Tibial nerve (tissue), 4 donors: ENCODE measurements at places on chromosomes 5 and 9. TPM values are rescaled to one million over a fixed set of nuclear protein-coding genes. Genes with fewer than 3 reads are reported as not detected.

GRCh38 chr5:100803397-100803796 lies 99.7 kb downstream of the ST8SIA4 start:
- no peak overlapping the region for H3K27ac ChIP-seq
- no peaks in the 10 kb centered on the region for H3K27me3 ChIP-seq
- H3K4me3 ChIP-seq = no peak overlapping the region
- no peaks in the 10 kb centered on the region for H3K36me3 ChIP-seq
- H3K4me1 ChIP-seq = no peaks in the 10 kb centered on the region

The C5orf52 gene
- not detected for total RNA-seq

GRCh38 chr5:58122157-58122556 lies 337.7 kb downstream of the PLK2 start:
- H3K4me1 ChIP-seq = no peaks in the 10 kb centered on the region
- no peak overlapping the region for H3K27ac ChIP-seq
- no peak for DNase-seq
- no peaks in the 10 kb centered on the region for H3K36me3 ChIP-seq

The EFNA5 gene
- total RNA-seq = 7.1 TPM

DNA sequence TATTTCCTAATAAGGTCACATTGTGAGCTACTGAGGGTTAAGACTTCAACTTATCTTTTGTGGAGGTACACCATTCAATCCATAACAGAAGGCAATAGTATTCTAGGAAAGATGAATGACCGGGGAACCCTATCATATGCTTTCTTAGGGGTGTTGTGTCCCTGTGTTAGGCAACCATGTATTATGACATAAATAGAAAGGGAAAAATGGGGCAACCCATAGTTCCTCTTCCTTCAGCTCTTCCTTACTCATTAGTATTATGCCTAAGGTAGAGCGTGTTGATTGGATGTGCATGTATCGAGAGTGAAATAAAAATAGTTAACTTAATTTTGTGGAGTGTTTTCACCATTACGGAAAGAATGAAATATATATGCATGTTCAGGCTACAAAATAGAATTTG lies 6.0 kb upstream of the CCNJL start:
- H3K36me3 ChIP-seq = no peaks in the 10 kb centered on the region
- no peak overlapping the region for H3K27ac ChIP-seq
- no peak overlapping the region for H3K4me3 ChIP-seq
- DNase-seq = no peak

DNA sequence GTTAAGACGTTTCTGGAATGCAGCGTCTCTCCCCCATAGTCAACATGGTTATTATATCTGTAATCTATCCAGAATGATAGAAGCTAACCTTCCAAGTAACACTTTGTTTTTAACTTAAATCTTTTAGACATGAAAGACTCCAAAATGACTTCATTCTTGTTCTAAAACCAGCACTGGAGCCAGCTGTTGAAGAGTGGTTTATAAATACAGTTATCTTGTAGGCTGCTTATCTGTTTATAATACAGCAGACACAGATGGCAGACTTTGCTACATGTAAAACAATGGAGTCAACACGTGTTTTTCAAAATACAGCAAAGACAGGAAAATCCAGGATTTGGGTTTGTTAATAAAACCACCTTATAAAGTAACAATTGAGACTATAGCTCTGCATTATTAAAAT lies 48.8 kb upstream of the RETREG1 start:
- no peaks in the 10 kb centered on the region for H3K4me1 ChIP-seq
- no peak for DNase-seq
- H3K4me3 ChIP-seq = no peak overlapping the region

- DNase-seq = no peak
- no peaks in the 10 kb centered on the region for H3K27me3 ChIP-seq
- peaks cover 80% of the 10 kb centered on the region for H3K36me3 ChIP-seq
- H3K4me3 ChIP-seq = no peak overlapping the region
- no peak overlapping the region for H3K27ac ChIP-seq
Measured at GRCh38 chr5:179967489-179967888, 59.8 kb upstream of the TBC1D9B start.

The IL33 gene
- total RNA-seq = 25.5 TPM

DNA sequence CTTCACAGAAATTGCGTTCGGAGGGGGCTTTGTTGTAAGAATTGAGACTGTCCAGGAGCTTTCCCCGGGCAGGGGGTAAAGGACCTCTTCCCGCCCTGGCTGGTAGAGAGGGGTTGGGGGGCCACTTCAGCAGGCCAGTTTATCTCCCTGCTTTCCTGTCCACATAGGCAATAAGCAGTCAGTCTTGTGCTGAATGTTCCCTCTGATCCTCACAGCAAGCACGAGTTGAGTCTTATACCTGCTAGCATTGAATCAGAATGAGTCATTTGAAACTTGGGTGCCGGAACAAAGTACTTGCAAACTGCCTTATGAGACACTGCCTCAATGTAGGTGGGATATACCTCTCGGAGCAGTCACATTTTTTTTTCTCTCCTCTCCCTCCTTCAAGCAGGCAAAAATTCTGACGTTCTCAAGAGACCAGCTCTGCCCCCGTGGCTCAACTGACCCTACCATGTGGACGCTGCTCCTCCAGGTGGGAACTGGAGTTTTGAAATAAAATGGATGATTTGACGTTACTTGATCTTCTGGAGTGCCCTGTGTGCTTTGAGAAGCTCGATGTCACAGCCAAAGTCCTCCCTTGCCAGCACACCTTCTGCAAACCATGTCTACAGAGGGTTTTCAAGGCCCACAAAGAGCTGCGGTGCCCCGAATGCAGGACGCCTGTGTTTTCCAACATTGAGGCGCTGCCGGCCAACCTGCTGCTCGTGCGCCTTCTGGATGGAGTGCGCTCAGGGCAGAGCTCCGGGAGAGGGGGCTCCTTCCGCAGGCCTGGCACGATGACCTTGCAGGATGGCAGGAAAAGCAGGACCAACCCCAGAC lies 1.3 kb downstream of the SH3RF2 start:
- DNase-seq = no peak
- H3K36me3 ChIP-seq = no peaks in the 10 kb centered on the region
- no peak overlapping the region for H3K4me3 ChIP-seq
- no peaks in the 10 kb centered on the region for H3K4me1 ChIP-seq
- H3K27me3 ChIP-seq = peaks cover 10% of the 10 kb centered on the region

DNA sequence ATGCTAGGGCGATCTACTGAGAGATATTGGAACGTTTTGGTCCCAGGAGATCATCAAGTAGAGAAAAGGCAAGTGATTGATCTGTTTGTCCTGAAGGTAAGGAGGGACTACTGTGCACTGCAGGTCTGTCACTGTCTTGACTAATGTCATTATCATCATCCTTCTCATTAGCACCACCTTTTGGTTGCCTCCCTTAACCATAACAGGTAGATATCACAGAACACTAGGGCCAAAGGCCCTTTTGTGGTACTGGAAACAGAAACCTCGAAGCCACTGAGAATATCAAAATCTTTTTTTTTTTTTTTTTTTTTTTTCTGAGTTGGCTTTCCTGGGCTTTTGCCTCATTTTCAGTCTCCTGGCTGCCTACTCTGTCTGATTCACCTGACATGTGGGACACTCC lies 134.0 kb downstream of the KCTD16 start:
- H3K36me3 ChIP-seq = no peaks in the 10 kb centered on the region
- no peak for DNase-seq
- H3K27me3 ChIP-seq = no peaks in the 10 kb centered on the region

- DNase-seq = no peak
- H3K4me1 ChIP-seq = peaks cover 29% of the 10 kb centered on the region
- no peak overlapping the region for H3K4me3 ChIP-seq
- H3K27me3 ChIP-seq = no peaks in the 10 kb centered on the region
- H3K36me3 ChIP-seq = no peaks in the 10 kb centered on the region
Measured at GRCh38 chr5:68012429-68012828, 203.1 kb upstream of the PIK3R1 start.

DNA sequence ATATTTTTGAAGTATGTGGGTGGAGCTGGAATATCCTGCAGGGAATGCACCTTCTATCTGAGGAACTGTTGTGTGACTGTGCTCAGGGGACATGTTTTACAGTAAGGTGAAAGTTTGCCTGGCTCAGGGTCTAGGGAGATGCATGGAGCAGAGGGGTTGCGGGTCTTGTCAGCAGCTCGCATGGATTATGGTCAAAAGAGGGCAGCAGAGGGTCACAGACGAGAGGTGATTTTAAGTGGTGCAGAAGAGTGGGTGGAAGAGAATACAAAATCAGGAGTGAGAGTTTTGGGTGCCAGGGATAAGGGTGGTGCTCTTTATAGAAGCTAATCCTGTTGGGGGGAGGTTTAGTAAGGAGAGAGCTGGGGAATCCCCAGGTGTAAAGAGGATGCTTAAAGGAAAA lies 53.5 kb upstream of the GRIN3A start:
- H3K4me1 ChIP-seq = no peaks in the 10 kb centered on the region
- peak; percentile 33 for DNase-seq
- H3K27me3 ChIP-seq = no peaks in the 10 kb centered on the region
- no peak overlapping the region for H3K4me3 ChIP-seq
- H3K36me3 ChIP-seq = no peaks in the 10 kb centered on the region

The GCNT1 gene
- total RNA-seq = 5.7 TPM

The MAMDC2 gene
- 75.9 TPM for total RNA-seq

DNA sequence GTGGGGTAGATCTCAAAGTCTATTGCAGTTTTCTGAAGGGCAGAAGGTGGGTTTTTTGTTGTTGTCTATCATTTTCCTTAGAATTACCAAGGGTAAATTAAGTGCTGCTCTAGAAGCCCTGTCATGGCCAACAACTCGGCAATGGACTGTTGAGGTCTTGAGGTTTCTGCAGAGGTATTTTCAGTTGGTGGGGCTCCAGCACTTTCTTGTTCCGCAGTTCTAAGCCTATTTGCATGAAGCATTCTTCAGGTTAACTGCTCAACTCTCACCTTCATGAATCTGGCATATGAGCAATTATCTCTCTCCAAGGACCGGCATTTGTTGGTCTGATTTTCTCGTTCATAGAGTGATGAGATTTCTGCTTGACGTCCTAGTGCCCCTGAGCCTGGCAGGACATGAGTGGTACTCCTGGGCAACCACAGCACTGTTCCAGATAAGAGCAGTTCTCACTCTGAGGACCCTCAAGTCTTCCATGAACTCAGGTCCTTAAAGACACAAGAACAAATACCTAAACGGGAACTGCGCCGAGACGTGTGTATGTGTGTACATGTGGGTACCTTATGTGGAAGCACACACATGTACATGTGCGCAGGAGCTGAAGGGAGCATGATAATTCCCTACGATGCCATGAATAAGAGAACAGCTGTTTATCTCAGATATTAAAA lies 544.5 kb downstream of the CSNK1G3 start:
- H3K27ac ChIP-seq = no peak overlapping the region
- no peak overlapping the region for H3K4me3 ChIP-seq
- H3K36me3 ChIP-seq = no peaks in the 10 kb centered on the region

DNA sequence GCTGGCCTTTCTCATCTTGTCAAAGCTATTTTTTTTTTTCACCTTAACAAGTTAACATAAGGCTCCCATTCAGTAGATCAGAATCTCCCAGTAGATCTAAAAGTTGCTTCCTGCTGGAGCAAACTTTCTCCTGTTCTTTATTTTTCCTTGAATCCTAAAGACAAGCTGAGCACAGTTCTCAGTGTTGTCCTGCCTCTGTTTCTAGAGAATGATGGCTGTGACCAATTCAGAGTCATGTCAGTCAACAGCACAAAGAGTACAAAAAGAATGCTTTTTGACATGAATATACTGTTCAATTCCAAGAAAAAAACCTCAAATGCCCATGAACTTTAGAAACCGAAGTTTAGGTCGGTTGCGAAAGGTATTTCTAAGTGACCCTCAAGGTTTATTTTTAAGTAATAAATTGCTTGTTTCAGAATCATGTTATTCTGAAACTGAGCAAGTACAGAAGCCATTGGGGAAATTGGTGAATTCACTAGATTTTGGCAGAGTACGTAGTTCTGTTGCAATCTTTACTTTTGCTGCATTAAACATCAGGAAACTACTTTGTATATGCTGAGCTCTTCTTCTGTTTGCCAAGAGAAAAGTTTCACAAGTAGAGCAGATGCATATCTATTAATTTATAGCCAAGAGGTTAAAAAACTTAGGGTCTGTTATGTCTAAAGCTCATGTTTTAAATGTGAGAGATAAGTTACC lies 161.7 kb upstream of the RPS23 start:
- H3K27me3 ChIP-seq = no peaks in the 10 kb centered on the region
- no peak overlapping the region for H3K4me3 ChIP-seq
- DNase-seq = no peak
- H3K36me3 ChIP-seq = no peaks in the 10 kb centered on the region

The FAM153A gene
- 6.1 TPM for total RNA-seq

DNA sequence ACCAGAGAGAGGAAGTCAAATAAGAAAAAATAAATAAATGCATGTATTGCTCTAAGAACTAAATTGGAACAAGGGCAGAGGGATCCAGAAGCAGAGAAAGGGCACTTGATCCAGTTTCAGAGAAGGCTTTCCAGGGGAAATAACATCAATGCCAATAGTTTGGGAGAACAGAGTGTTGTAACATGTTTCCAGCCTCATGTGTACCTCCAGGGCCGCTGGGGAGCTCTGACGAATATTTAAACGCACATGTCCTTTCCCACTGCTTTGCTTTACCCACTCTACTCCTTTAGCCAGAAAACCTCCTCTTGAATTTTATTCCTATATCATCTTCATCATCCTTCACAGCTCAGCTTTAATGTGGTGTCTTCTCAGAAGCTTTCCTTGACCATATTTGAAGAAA lies 233.7 kb downstream of the ENC1 start:
- no peak overlapping the region for H3K4me3 ChIP-seq
- DNase-seq = peak; percentile 24
- no peaks in the 10 kb centered on the region for H3K27me3 ChIP-seq
- no peaks in the 10 kb centered on the region for H3K4me1 ChIP-seq

The PLEKHG4B gene
- 0.30 TPM for total RNA-seq

GRCh38 chr9:108674766-108675530 lies 180.8 kb downstream of the ACTL7B start:
- no peak for DNase-seq
- no peaks in the 10 kb centered on the region for H3K4me1 ChIP-seq
- no peaks in the 10 kb centered on the region for H3K27me3 ChIP-seq
- H3K27ac ChIP-seq = no peak overlapping the region
- no peaks in the 10 kb centered on the region for H3K36me3 ChIP-seq

GRCh38 chr5:178483620-178484019 lies 106.6 kb downstream of the COL23A1 start:
- H3K4me1 ChIP-seq = no peaks in the 10 kb centered on the region
- no peaks in the 10 kb centered on the region for H3K27me3 ChIP-seq
- H3K4me3 ChIP-seq = no peak overlapping the region
- peak; percentile 16 for DNase-seq

DNA sequence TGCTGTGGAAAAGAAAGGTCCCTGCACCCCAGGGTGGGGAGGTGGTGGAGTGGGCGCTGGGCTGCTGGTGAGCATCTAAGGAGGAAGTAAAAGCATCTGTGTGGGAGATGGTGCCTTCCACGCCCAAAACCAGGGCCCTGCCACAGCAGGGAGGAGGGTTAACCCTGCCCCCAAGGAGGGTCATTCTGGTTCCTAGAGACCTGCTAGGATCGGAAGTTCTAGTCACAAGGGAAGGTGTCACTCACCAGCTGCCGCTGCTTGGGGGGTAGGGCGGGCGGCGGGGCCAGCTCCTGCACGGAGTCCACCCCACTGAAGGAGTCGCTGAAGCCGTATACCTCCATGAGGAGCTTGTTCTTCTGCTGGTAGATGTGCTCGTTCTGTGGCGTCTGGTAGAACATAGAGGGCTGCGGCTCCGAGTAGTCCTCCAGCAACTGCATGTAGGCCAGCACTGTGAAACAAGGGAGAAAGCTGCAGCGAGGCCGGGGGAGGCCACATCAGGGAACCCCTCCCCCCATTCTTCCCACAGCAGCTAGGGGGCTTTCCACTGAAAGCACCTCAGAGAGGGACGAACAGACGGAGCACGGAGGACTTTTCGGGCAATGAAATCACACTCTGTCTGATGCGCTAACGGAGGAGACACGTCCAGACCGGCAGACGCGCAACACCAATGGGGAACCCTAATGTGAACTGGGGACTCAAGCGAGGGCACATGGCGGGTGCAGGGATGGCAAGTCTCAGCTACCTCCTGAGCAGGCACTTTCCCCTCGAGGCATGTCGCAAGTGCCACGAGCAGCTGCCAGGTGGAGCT lies 76.4 kb downstream of the PRRT1B start:
- DNase-seq = no peak
- peaks cover 12% of the 10 kb centered on the region for H3K36me3 ChIP-seq
- H3K4me3 ChIP-seq = no peak overlapping the region
- H3K27ac ChIP-seq = peak overlapping the region; percentile 13
